Psoas muscle (tissue), 8 donors: ENCODE measurements at places on chromosomes 7 and 10.
A peak's percentile ranks its signal among the peaks of the same experiment; 100 is the strongest.

GRCh38 chr10:101087376-101087775 is 25.6 kb downstream of the KAZALD1 start:
- DNase-seq, result no peak

DNA sequence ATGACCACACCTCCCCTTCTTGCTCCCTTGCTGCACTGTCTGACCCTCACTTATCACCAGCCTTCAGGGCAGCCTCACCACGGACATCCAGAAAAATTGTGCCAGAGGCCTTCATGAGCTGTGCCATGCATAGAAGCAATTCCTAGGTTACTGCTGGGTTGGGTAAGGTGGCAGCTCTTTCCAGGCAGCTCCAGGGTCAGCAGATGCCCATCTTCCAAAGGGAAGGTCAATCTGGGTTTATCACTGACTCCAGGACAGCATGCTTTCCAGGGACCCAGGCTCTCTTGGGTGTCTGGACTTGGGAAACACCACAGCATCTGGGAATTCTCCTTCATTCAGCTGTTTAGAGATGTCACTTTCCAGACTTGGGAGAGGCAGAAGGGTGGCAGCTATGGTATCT is 188.9 kb upstream of the CXCL12 start:
- DNase-seq, result no peak

DNA sequence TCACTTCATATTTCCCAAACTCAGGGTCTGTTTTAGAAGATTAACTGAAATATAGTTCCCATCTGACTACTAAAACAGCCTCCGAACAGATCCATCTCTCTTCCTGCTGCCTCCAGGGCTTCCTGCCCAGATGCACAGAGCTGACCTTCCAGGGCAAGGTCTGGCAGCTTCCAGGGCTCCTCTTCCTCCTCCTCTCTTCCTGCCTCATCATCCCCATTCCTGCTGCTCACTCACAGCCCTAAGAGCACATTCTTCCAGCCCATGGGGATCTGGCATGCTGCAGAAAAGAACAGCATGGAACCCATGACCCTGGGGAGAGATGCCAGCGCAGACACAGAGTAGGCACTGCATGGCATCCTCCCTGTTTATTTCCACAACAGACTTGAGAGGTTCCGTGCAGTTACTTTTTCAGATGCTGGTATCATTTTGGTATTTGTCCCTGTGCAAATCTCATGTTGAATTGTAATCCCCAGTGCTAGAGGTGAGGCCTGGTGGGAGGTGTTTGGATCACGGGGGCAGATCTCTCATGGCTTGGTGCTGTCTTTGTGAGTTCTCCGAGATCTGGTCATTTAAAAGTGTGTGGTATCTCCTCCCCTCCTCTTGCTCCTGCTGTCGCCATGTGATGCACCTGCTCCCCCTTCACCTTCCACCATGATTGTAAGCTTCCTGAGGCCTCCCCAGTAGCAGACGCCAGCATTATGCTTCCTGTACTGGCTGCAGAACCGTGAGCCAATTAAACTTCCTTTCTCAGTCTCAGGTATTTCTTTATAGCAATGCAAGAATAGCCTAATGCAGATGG is 4.4 kb downstream of the PKD1L1 start:
- no peak for DNase-seq

DNA sequence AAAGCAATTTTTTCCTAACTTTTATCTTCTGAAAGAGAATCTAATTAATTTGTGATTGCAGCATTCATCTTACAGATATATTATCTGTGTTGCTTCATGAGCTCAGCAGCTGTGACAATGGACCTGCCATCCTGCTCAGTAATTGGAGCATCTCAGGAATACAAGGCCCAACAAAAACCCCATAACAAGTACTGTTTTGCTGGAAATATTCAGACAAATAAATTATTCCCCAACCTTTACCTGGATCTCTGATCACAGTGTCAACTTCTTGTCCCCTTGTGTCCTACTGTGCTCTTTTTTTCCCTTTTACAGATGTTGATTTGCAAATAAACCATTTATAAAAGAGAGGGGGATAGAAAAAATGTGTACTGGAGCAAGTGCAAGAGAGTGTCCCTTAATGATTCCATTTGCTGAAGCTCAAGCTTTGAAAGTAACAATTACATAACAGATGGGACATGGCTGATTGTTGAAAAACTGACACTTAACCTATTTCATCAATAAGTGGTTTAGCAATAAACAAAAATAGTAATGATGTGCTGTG is 1063.4 kb upstream of the GHITM start:
- no peak for DNase-seq

GRCh38 chr10:90947030-90947960 is 26.4 kb upstream of the ANKRD1 start:
- no peak for DNase-seq

- no peak for DNase-seq
Measured at GRCh38 chr10:30348378-30348776, 701 bp downstream of the MTPAP start.

DNA sequence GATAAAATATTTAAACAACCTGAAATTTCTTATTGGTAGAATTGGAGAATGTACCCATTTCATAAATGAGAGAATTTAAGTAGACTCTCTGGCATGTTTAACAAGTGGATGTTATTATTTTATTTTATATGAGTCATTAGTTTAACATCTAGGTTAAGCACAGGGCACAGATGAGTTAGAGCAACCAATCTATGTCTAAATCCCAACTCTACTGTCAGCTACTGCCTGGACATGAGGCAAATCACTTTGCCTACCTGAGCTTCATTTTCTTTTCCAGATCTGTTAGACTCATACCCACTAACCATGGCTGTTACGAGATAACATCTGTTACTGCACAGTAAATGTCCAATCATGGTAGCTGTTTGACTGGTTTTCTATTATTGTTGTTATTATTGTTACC is 251.1 kb downstream of the INHBA start:
- DNase-seq, result no peak

GRCh38 chr10:12960334-12960898 is 41.1 kb downstream of the CCDC3 start:
- DNase-seq, result no peak

GRCh38 chr7:24580283-24580946 is 7.2 kb downstream of the PALS2 start:
- no peak for DNase-seq

GRCh38 chr10:34528320-34528719 is 286.8 kb downstream of the PARD3 start:
- no peak for DNase-seq

DNA sequence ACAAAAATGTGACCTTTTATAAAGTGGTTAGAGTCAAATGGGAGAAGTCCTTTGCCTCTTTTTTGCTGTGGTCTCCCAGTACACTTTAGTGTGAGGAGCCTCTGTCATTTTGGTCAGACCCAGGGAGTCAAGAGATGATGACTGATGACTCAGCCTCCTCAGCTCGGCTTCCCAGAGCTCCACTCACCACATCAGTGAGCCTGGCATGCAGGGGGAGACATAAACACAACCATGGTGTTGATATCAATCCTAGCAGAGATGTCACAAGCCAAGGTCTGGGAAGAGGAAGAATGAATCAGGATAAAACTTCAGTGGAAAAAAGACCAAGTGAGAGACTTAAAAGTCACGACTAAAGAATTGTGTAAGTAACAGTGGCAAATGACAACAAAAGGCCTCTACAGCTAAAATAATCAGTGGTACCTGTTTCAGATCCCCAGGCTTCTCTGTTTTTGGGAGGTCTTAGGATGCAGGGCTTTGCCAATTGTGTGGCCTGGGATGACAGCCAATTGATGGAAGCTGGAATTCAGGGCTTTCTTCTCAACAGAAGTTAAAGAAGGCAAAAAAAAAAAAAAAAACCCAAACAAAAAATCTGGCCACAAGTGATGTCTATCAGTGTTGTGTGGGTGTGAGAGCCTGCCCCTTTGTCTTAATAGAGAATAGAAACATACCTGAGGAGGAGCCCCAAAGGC is 50.2 kb downstream of the TFAM start:
- peak; percentile 43 for DNase-seq

DNA sequence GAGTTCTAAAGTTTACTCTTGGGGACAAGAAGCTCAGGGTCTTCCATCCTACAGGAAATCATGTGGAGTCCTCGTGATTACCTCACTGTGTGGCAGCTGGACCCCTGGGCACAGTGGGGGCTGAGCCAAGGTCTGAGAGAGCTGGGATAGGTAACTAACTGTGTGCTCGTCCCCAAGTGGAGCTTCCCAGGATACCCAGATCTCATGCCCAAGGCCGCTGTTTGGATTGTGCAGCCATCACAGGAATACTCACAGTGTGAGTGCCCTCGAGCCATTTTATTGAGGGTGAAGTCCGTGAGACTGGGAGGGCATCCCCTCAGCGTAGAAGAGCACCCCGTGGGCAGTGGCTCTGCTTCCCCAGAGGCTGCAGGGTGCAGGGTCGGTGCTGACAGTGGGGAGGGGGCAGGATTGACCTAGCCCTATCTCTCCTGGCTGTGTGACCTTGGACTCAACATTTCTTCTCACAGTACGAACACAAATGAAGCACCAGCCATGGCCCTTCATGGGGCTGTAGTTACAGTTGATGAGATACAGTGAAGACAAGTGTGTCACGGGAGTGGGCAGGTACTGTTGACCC is 69.6 kb upstream of the LEP start:
- DNase-seq, result no peak

DNA sequence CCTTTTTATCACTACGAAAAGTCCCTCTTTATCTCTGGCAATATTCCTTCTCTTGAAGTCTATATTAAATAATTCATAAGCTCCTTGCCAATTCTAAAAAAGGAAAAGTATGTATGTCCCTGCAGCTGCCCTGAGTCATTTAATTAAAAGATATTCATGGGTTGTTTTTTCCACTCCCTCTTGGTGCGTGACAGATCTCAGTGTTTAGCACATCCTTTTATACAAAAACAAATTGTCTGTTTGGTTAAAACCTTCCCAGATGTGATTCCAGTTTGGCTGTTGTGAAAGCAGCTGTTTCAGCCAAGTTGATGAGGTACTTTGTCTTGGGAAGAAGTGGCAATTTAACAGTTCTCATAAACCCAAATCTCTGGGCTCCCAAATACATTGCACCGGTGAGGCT is 33.8 kb upstream of the PRLHR start:
- DNase-seq, result no peak

GRCh38 chr10:987870-988666 is at the start of gene GTPBP4:
Gene GTPBP4, plus strand, starts transcription at chr10:988434. Its CDS starts 46 bp downstream, at chr10:988480.
- peak; percentile 99 for DNase-seq

DNA sequence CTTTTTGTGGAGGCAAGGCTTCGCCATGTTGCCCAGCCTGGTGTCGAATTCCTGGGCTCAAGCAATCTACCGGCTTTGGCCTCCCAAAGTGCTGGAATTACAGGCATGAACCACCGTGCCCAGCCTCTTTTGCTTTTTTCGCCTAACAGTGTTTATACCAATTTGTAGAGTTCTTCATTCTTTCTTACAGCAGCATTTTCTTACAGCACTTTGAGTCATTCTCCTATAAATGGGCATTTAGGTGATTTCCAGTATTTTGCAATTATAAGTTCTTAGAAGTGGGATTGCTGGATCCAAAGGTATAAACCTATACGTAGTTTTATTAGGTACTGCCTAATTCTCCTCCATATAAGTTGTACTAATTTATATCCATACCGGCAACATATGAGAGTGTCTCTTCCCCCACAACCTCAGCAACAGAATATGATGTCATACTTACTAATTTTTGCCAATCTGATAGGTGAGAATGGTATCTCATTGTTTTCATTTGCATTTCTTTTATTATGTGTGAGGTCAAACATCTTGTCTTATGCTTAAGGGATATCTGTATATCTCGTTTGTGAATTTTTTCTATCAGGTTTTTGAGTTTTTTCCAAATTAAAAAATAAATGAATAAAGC is 39.1 kb downstream of the SUFU start:
- DNase-seq, result no peak

- DNase-seq, result no peak
Measured at GRCh38 chr10:61112771-61113170, 168.8 kb upstream of the RHOBTB1 start.

DNA sequence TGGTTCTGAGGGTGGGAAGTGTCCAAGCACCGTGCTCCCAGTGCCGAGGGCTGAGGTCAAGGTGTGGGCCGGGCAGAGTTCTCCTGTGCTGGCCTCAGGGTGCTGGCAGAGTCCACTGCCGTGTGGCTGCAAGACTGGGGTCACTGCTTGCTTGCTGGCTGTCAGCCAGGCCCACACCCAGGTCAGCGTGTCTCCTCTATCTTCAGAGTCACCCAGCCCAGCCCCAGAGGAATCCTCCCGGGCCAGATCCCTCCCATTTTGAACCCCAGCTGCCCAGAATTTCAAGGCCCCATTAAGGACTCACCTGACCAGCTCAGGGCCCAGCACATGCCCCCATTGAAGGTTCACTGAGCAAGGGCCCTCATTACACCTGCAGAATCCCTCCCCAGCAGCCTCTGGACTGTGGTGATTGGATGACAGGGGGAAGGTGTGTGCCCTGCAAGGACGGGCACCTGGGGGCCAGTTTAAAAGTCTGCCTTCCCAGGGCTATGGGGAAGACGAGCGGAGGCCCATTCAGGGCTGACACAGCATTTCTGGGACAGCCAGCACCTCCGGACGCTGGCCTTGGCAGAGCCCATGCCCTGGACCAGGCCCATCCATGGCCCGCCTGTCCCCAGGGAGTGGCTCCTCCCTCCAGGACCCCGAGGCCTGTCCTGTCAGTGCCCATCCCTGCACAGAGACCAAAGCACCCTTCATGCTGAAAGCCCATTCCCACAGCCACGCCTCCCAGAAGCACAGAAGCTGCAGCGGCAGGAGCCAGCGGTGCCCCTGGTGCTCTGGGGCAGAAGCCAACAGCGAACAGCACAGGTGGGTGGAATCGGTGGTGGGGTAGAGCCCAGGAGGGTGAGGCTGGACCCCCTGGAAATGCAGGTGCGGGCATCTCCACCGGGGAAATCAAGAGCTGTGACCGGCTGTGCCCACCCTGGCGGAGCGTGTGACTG is 45.1 kb upstream of the PPP2R2D start:
- no peak for DNase-seq

GRCh38 chr7:4931943-4932342 is 27.0 kb downstream of the MMD2 start:
- no peak for DNase-seq

DNA sequence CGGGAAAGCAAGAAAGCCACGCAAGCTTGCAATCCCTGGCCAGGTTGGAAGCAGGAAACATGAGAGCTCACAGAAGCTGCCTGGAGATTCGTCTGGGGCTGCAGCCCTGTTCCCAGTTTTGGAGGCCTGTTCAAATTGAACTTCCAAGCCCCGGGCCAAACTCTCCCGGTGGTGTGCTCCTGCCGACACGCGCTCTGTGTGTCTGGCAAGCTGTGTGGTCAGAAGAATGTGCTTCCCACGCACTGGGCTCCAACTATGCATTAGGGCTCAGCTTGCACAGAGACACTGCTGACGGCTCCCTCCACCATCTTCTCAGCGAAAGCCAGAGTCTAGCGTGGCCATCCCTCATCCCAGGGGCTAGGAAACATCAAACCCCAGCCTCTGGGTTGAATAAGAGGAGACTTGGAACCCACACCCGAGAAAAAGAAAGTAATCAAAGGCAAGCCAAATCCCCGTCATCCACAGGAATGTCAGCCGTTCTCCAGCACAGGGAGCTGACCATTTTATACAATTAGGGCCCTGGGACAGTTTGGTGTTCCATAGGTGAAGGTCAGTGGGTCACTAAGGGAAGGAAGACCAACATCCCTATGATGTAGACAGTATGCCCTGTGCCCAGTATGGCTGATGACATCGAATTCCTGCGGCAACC is 107.2 kb downstream of the FGFR2 start:
- no peak for DNase-seq
